Fibroblast of lung (primary cell): ENCODE measurements at places on chromosomes 13 and 19.
A peak's percentile ranks its signal among the peaks of the same experiment; 100 is the strongest.

DNA sequence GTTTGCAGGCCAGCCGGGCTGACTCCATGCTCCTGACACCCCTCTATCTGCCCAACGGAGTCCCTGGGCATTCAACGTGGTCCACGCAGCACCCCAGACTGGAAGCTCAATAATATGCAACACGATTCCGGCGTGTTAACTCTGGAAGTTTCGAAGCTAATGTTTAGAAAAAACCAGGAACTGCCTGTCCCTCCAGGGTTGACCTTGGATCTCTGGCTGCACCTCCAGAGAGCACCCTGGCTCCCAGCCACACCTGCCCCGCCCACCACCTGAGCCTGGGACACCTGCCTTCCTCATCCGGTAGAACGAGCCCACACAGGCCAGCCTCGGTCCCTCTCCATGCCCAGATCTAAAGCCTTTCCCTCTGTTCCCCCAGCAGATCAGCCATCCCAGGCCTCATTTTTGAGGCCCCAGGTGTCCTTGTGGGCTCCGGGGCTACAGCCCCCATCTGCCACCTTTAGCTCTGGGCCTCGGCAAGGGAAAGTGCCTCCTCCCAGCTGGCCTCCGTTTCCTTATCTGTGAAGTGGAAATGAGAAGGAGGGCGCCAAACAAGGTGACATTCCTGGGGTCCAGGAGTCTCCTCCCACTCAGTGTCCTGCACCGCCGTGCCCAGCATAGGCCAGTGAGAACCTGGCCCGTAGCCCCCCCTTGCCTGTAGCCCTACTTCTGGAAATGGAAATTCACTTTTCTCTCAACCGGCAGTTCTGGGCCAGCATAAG lies 38.7 kb downstream of the KLF2 start:
- no peak for DNase-seq

DNA sequence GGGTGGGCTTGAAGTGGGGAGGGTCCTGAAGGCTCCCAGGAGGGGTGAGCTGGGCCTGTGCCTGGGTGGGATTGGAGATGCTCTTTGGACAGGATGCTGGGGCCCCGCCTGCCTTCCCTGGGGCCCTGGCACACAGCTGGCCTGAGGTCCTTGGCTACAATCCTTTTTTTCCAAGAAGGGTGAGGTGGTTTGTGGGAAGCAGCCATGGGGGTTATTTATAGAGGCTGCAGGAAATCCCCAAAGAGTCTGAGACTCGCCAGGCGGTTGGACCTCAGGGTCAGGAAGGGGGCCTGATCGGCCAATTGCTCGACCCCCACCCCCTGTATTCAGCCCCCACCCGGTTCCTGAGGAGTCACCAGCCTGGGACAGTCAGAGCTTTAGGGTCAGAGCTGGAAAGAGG lies 10.0 kb downstream of the GTPBP3 start:
- DNase-seq, result no peak

DNA sequence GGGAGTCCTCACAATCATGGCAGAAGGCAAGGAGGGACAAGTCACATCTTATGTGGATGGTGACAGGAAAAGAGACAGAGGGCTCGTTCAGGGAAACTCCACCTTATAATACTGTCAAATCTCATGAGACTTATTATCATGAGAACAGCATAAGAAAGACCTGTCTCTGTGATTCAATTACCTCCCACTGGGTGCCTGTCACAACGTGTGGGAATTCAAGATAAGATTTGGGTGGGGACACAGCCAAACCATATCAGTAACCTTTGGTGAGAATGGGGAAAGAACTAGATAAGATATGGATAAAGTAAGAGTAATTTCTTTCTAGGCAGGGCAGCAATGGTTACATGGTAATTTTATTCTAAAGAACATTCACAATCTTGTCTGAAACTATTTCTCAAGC lies 344.9 kb upstream of the KLF12 start:
- no peak for DNase-seq

DNA sequence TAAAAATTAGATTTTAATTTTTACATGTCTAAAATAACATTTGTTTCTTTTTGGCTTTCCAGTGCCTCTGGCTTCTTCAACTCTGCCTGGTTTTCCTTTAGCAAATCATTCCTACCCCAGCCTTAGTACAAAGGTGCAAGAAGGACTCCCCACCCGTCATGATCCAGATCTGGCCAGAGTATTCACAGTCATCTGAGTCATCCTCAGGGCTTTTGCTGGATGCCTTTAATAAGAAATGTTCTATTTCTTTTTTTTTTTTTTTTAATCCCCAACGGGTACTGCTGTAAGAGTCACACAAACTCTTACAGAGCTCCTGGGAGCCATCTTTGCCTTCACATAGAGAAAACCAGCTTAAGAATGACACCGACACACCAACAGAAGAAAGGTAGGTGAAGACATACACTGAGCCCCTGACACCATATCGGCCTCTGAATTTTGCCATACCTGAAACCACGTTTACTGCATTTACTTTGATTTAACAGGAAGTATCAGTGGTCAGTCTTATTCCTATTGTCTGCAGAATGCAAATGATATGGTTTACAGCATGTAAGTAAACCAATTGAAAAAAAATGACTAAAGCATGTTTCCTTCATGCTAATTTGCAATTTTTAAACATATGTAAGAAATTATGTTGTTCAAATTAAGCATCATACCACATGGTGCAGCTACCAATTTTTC lies 184.4 kb downstream of the NALCN start:
- DNase-seq, result no peak

GRCh38 chr13:39590466-39591036 lies 12.4 kb downstream of the LHFPL6 start:
- no peak for DNase-seq

GRCh38 chr13:111976474-111977178 lies 90.3 kb upstream of the SOX1 start:
- no peak for DNase-seq

DNA sequence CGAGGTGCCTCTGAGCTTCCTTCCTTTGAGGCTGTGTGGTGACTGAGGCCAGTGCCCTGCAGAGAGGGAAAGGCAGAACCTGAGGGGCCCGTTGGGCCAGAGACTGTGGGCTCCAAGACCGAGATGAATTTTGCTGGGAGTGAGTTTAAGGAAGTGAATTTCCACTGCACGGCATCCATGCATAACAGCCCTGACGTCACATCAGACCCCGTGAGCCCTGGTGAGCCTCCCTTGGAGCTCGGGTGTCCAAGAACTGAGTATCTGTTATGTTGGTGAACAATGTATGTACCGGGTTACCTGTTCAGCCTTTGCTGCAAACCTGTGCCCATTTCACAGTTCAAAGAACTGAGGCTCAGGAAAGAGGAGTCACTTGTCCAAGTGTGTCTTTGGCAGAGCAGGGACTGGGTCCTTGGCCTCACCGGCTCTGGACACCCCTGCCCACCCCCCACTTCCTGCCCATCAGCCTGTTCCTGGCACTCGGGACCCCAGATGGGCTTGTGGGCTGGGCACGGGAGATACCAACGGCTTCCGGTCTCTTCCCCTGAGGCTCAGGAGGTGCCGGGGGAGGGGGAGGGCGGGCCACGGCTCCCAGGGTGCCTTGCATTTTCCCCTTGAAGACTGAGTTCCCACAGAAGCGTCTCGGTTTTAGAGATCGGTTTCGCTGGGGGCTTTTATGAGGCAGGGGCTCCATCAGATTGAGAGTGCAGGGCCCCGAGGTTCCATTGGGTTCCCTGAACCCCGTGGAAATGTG lies 33.7 kb downstream of the NFILZ start:
- no peak for DNase-seq

DNA sequence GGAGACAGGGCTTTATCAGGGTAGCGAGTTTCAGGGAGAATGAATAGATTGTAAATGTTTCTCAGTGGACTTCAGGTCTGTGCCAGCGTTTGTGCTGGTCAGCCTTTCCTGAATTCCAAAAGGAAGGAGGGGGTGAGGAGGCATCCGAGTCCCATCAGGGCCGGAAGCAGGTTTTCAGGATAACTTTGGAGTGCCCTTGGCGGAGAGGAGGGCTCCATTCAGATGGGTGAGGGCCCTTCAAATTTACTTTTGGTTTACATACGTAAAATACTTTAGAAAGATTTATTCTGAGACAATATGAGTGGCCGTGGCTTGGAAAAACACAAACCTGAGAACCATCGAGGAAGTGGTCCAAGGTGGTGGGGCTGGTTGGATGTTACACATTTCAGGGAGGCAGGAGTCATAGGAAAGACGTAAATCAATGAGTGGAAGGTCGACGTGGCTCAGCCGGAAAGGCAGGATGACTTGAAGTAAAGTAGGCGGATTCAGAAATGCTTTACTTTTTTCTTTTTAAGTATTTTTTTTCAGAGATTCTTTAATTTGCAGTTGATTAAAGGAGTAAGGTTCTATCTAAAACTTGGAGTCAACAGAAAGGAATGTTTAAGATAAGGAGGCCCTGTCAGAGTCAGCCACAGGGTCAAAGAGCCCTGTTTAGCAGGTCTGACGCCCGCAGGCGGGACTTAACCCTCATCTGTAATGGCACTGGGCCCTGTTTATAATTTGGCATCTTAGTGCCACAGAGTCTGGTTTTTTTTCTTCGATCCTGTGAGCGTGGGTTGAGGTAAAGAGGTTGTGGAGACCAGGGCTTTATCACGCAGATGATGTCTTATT lies 32.8 kb downstream of the ATP11A start:
- peak; percentile 96 for DNase-seq

GRCh38 chr19:49847731-49848696 lies 2.9 kb upstream of the PTOV1 start:
- peak; percentile 90 for DNase-seq
